ENCODE measurements at places on chromosomes 12 and 14. TPM values are rescaled to one million over a fixed set of nuclear protein-coding genes. Genes with fewer than 3 reads are reported as not detected.

GRCh38 chr12:64669270-64669842 lies 59.1 kb downstream of the RASSF3 start:
- DNase-seq: no peak

GRCh38 chr12:95390932-95391331 lies 83.0 kb upstream of the METAP2 start:
- no peak for DNase-seq

- no peak for DNase-seq
Observed at GRCh38 chr12:117068492-117068891, 30.7 kb downstream of the TESC start.

- no peak for DNase-seq
Observed at GRCh38 chr14:89920056-89920455, 34.5 kb downstream of the EFCAB11 start.

DNA sequence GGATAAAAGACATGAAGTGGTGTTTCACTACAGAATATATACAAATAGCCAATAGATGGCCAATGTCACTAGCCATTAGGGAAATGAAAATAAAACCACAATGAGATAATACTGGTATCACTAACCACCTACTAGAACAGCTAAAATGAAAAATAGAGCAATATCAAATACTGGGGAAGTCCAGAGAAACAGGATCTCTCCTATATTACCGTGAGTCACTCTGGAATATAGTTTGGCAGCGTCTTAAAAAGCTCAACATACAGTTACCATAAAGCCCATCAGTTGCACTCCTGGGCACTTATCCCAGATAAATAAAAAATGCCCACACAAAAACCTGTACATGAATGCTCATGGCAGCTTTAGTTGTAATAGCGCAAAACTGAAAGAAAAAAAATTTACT lies 101.7 kb downstream of the TMTC1 start:
- DNase-seq: no peak

- no peak for DNase-seq
Observed at GRCh38 chr14:40122968-40123648, 690.9 kb upstream of the FBXO33 start.

DNA sequence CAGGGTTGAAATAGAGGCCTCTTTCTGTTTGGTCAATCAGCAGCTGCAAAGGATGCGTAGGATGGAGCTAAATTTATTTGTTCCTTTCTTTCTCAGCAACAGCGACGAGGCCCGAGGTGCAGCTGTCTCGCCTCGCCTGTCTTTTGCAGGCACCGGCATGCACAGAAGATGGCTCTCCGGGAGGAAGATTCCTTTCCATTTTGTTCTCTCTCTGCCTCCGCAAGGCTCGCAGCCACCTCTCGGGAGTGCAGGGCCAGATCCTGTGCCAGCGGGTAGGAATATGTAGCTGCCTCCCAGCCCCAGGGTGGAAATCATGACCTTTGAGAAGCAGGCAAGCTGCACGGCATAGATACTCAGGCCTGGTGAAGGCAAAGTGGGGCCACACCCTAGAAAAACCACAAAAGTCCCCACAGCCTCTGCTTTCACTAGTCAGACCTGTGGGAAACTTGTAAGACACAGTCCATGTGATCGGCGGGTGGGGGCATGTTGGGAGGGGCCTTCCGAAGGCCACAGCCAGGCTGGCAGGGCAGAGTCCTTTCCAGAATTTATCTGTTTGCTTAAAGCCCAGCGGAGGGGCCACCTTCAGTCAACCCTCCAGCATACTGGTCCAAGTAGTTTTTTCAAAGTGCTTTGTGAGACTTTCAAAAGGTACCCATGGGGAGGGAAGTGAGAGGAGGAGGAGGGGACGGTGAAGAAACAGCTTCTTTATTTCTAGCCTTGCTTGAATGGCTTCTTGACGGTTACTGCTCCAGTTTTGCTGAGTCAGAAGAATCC lies at the start of gene MAP1LC3B2:
Gene MAP1LC3B2, plus strand, starts transcription at position 220 of the 774 bp plus-strand sequence. CDS start 16,562 bp downstream, outside the sequence.
- DNase-seq: no peak

GRCh38 chr12:31479516-31480210 lies 111.3 kb downstream of the DENND5B start:
- no peak for DNase-seq

GRCh38 chr14:76793956-76794355 lies 18.7 kb downstream of the ANGEL1 start:
- DNase-seq: no peak

DNA sequence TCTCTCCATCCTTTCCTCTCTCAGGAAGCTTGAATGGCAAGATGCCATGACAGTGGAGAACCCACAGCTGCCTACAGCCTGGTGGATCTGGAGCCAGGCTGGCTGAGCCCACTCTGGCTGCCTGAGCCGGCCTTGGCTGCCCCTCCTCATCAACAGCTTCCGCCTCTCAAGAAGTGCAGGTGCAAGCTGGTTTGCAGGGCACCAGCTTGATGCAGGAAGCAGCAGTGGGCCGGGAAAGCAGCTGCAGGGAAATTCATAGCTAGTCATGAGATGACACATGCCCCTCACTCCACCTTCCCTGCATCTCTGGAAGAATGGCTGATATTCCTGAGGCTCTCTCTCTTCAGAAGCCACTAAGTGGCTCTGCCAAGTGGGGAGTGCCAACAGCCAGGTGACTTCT lies 289.1 kb downstream of the RPS29 start:
- DNase-seq: no peak

The CLEC14A gene
- 66.9 TPM for total RNA-seq

The PROX2 gene
- total RNA-seq: not detected

DNA sequence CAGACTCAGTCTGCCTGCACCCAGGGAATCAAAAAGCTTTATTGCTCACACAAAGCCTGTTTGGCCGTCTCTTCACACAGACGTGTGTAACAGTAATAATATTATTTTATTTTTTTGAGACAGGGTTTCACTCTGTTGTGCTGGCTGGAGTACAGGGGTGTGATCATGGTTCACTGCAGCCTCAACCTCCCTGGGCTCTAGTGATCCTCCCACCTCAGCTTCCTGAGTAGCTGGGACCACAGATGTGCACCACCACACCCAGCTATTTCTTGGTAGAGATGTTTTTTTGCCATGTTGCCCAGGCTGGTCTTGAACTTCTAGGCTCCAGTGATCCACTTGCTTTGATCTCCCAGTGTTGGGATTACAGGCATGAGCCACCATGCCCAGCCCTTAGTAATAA lies 88.4 kb upstream of the DCD start:
- DNase-seq: no peak

DNA sequence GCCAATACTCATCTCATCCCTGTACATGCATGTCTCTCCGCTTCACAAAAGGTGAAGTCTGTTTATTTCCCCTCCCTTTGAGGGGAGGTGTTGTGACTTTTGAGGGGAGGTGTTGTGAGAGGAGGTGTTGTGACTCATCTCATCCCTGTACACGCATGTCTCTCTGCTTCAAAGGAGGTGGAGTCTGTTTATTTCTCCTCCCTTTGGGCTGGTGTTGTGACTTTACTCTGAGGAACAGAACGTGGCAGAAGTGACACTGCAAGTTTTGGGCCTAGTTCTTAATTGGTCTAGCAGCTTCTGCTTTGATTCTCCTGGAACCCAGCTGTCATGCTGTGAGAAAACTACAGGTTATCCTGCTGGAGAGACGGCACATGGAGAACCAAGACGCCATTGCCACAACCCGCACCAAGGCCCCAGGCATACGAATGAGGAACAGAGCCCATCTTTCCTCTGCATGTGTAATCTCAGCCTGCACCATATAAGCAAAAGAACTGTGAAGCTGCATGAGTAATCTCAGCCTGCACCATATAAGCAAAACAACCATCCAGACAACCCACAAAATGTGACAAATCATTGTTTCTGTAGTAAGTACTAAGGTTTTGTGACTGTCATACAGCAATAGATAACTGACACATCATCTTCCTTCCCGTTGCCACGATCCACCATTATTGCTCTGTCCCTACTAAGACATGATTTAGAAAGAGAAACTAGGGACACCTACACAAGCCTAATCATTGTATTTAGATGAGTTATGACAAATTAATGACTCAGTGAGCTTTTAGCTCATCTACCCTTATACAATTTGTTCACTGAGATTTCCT lies 30.0 kb downstream of the GALNT4 start:
- no peak for DNase-seq

DNA sequence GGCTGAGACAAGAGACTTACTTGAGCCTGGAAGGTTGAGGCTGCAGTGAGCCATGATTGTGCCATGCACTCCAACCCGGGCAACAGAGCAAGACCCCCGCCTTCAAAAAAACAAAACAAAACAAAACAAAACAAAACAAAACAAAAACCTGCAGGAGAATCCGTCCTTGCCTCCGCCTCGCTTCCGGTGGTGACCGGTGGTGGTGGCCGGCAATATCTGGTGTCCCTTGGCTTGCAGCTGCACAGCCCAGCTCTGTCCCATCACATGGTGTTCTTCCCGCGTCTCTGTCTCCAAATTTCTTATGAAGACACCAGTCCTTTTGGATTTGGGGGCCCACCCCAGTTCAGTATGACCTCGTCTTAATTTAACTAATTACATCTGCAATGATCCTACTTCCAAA lies 10.0 kb downstream of the SMIM41 start:
- no peak for DNase-seq

The ABCD2 gene
- total RNA-seq: 4.8 TPM

The KRT82 gene
- total RNA-seq: not detected

- no peak for DNase-seq
Observed at GRCh38 chr14:83096092-83096491, 1562.4 kb upstream of the SEL1L start.

The ANO2 gene
- total RNA-seq: 22.0 TPM

DNA sequence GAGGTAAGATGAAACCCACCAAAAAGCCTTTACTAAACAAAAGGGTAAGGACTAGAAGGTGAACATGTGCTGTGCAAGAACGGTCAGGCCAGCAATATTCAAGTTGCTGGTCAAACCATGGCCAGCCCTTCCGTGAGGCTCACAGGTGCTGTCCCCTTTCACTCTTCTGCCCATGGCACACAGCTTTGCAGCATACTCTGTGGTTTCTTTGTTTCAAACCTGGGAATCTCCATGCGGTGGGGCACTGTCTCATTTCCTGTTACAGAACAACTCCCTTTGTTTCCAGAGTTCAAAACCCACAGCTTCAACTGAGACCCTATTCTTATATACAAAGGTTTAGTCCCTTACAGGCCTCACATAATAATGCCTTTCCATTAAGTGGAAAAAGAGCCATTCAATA lies 1.7 kb upstream of the OVCH1 start:
- no peak for DNase-seq

DNA sequence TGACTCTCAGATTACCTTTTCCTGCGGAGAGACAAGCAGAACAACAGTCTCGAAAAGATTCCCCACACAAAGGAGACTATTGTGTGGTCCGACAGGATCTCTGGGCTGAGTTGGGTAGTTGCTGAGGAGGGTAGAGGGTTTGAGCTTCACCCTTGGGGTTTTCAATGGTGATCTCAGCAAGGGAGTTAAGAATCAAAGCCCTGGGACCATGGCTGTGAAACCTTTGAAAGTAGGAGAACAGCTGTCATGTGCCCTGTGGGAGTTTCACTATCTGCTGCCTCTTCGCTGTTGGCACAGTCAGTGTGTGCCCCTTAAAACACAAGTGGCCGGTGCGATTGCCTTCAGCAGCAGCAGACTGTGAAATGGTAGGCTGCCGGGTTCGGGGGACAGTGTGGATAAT lies 14.2 kb upstream of the PLEK2 start:
- no peak for DNase-seq

- DNase-seq: no peak
Observed at GRCh38 chr14:91244501-91244901, at the start of gene GPR68. TSS of gene GPR68 (minus strand) at chr14:91244704. CDS start at chr14:91235050, 9,654 bp downstream.

The TAS2R43 gene
- 5.0 TPM for total RNA-seq

DNA sequence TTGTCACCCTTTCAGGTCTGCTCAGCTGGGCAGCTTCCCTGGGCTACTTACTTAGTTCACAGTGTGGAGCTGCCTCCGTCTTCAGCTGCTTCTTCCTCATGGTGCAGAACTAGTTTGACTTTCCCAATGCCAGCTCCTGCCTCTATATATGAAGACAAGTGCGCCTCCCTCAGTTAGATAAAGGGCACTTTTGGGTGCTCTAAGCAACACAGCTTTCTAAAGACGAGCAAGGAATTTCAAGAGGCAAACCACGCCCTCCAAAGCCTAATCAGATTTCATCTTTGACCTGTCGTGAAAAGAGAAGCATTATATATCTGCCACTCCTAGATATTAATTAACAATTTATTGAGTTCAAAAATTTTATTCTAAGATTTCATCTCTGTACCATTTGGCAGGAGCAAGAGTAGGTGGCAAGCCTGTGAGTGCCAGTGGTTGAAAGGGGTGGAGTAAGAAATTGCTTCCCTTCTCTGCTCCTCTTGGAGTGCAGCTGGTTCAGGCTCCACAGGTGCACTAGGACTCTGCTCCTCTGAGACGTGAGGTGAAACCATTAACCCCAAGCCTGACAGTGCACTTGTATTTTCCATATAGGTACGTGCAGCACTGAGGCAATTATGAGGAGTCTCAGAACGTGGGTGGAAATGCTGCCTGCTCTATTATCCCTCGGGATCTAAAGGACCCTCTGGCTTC lies 2.1 kb upstream of the SLC11A2 start:
- peak; percentile 21 for DNase-seq

The IL31 gene
- not detected for total RNA-seq

- DNase-seq: no peak
Observed at GRCh38 chr12:123767613-123768012, 5.5 kb downstream of the DNAH10 start.

DNA sequence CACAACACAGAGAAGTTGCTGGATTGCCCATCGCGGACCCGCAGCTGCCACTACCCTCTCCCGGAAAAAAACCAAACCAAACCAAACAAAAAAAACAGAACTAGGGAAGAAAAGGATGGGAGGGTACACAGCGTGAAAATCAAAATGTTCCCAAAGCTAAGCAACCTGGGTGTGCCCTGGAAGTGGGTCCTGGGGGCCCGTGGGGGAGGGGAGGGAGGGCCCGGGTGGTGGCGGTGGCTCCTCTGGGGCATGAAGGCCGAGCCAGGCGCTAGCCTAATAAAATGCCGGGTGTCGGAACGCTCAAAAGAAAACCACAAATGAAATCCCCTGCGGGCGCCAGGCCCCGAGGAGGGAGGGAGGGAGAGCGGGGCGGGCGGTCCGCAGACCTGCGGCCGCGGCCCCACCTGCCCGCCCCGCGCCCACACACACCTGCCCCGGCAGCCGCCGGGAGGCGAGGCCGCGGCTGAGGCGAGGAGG lies 787 bp downstream of the HECTD4 start:
- DNase-seq: no peak

The LRP1-AS gene
- not detected for total RNA-seq

The SERPINA9 gene
- not detected for total RNA-seq

- DNase-seq: no peak
Observed at GRCh38 chr14:86462193-86462753, 932.3 kb downstream of the FLRT2 start.

GRCh38 chr12:48029491-48030172 lies 25.4 kb upstream of the COL2A1 start:
- no peak for DNase-seq

GRCh38 chr12:116759783-116760621 lies 21.9 kb downstream of the RNFT2 start:
- no peak for DNase-seq

The VDR gene
- total RNA-seq: 6.6 TPM
